ENCODE measurements at places on chromosomes 12 and 14.
A peak's percentile ranks its signal among the peaks of the same experiment; 100 is the strongest.

DNA sequence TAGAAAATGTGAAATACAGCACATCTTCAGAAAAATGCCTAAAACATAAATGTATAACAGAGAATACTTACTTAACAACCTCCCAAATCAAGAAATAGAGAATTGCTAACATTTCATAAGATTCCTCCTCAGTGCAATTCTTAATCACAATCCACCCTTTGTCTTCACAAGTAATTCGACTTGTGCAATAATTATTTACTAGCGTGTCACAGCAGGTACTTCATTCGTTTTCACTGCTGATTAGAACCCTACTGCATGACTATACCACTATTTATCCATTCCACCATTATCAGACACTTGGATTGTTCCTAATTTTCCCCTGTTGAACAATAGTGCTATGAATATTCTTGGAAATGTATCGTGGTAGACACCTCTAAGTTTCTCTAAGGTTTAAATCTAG lies 64.9 kb upstream of the BBS10 start:
- DNase-seq = no peak

- DNase-seq = no peak
Observed at GRCh38 chr12:109890620-109891170, 9.4 kb upstream of the TCHP start.

DNA sequence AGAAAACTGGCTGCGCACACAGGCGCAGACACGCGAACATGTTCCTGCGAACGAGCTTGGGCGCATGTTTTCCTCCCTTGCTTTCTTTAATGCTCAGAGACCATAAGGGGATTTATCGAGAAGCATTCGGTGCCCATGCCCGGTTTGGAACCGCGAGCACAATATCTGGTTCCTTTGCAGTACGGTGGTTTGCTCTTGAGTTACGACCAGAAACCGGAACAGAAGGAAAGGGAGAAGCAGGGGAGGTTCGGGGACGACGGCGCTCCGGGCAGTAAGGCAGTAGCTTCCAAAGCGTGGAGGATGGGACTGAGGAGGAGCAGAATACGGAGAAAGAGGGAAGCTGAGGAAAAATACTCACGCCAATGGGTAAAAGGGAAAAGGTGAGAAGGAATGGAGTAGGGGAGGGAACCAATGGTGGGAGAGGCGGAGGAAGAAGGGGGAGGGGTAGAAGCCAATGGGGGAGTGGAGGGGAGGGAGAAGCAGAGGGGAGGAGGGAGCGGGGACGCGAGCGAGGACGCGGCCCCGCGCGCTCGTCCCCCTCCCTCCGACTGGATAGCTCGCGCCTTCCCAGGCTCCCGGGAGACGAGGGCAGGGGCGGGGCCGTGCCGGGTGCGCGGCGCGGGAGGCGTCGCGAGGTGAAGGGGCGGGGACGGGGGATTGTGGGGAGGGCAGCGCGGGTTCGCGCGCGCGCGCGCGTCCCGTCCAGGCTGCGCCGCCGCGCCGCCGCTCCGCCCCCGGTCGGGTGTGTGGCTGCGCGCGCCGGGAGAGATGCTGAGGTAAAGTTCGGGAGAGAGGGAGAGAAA lies 625 bp upstream of the ARHGAP5 start:
- DNase-seq = peak; percentile 75

- DNase-seq = peak; percentile 90
Observed at GRCh38 chr12:79935021-79935623, at the start of gene PPP1R12A. Gene PPP1R12A (minus strand): TSS chr12:79935097. CDS start chr12:79934931, 166 bp downstream.
